IMR-90 (cell line): ENCODE measurements at places on chromosomes 12 and 14. TPM values are rescaled to one million over a fixed set of nuclear protein-coding genes. Genes with fewer than 3 reads are reported as not detected.

Gene TAS2R46
- 3.3 and 4.7 TPM in 2 replicates for total RNA-seq

Gene LMBR1L
- total RNA-seq: 18.1 and 33.0 TPM in 2 replicates

Gene GPX2
- not detected in 2 replicates for total RNA-seq

Gene USP44
- 33.5 and 40.3 TPM in 2 replicates for total RNA-seq

Gene MORN3
- 0.18 and 0.28 TPM in 2 replicates for total RNA-seq

- no peak for DNase-seq
- no peaks in the 10 kb centered on the region for H3K4me1 ChIP-seq
- no peaks in the 10 kb centered on the region for H3K36me3 ChIP-seq
These were observed 453.9 kb downstream of the MED13L start for GRCh38 chr12:115823635-115824034.

GRCh38 chr12:93926237-93926636, 222.1 kb upstream of the PLXNC1 start:
- DNase-seq: no peak
- H3K27me3 ChIP-seq: no peaks in the 10 kb centered on the region
- no peak overlapping the region for H3K27ac ChIP-seq

GRCh38 chr12:82426081-82426480, 67.8 kb downstream of the METTL25 start:
- H3K4me3 ChIP-seq: no peak overlapping the region
- H3K36me3 ChIP-seq: no peaks in the 10 kb centered on the region
- H3K27ac ChIP-seq: no peak overlapping the region

- H3K27me3 ChIP-seq: peaks cover 30% of the 10 kb centered on the region
- H3K4me3 ChIP-seq: no peak overlapping the region
- DNase-seq: no peak
- H3K27ac ChIP-seq: no peak overlapping the region
These were observed 62.6 kb upstream of the TMCC3 start for GRCh38 chr12:94712815-94713515.

- H3K27ac ChIP-seq: no peak overlapping the region
- no peaks in the 10 kb centered on the region for H3K27me3 ChIP-seq
- peaks cover 12% of the 10 kb centered on the region for H3K36me3 ChIP-seq
- no peak overlapping the region for H3K4me3 ChIP-seq
These were observed 62.5 kb downstream of the BCL2L14 start for GRCh38 chr12:12133259-12133658.

- H3K27me3 ChIP-seq: peaks cover 25% of the 10 kb centered on the region
- H3K36me3 ChIP-seq: no peaks in the 10 kb centered on the region
- no peak for DNase-seq
- no peaks in the 10 kb centered on the region for H3K4me1 ChIP-seq
- peak overlapping the region; percentile 36; the same call in 1 of the 2 replicates for H3K4me3 ChIP-seq
These were observed 4.1 kb downstream of the TSHR start for GRCh38 chr14:80959496-80959895.

GRCh38 chr12:9928607-9929006, 3.6 kb downstream of the CLEC2A start:
- H3K36me3 ChIP-seq: no peaks in the 10 kb centered on the region
- DNase-seq: no peak
- H3K4me3 ChIP-seq: no peak overlapping the region

DNA sequence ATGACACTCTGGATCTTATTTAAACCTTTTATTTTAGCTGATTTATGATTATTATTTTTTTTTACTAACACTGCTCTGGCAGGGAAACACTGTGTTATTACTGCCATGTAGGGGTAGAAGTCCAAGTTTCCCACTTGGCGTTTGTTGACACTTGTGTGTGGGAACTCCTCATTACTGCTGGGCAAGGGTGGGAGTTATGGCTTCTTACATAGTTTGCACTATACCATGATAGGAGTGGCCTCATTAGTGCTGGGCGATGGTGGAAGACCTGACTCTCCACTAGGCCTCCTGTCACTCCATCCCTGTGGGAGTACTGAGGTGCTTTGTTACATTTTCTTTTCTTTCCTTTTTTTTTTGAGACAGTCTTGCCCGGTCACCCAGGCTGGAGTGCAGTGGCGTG, 83.5 kb downstream of the BRMS1L start:
- no peak overlapping the region for H3K4me3 ChIP-seq
- no peaks in the 10 kb centered on the region for H3K4me1 ChIP-seq
- DNase-seq: no peak
- no peak overlapping the region for H3K27ac ChIP-seq

DNA sequence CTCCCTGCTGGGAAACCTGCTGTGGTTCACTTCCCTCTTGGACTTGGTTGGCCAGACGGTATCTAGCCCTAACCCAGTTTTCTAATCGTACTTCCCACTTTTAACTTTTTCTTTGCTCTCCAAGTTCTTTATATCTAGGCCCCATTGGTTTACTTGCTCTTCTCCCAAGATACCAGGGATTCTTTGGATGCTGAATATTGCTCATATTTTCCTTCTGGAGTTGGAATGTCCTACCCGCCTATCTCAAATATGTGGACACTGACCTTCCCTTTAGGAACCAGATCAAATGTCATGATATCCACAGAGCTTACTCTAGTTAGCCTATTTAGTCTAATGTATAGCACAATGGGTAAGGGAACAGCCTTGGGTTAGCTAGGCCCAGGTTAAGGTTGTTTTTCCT, 228.6 kb downstream of the DACT1 start:
- H3K36me3 ChIP-seq: no peaks in the 10 kb centered on the region
- peak overlapping the region; percentile 48; the same call in 1 of the 2 replicates for H3K27ac ChIP-seq
- H3K4me3 ChIP-seq: no peak overlapping the region
- DNase-seq: no peak
- peaks cover 13% of the 10 kb centered on the region for H3K4me1 ChIP-seq

GRCh38 chr14:103434868-103435442, 49.7 kb downstream of the MARK3 start:
- no peak overlapping the region for H3K4me3 ChIP-seq
- no peaks in the 10 kb centered on the region for H3K27me3 ChIP-seq
- DNase-seq: no peak
- peaks cover 1% of the 10 kb centered on the region; the same call in 1 of the 2 replicates for H3K4me1 ChIP-seq

DNA sequence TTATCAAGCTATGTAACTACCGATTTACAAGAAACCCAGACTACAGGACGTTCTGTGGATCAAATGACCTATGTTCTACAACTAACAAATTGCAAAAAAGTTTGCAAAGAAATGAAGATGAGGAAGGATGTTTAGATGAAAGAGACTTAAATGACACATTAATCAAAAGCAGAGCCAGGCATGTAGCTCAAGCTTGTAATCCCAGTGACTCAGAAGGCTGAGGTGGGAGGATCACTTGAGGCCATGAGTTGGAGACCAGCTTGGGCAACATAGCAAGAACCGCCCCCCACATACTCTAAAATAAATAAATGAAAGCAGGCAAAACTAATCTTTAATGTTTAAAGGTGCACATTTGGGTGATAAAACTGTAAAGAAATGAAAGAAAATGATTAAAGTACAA, 331.9 kb downstream of the BTG1 start:
- DNase-seq: peak; percentile 40
- H3K4me3 ChIP-seq: no peak overlapping the region
- H3K4me1 ChIP-seq: no peaks in the 10 kb centered on the region
- no peaks in the 10 kb centered on the region for H3K36me3 ChIP-seq
- no peaks in the 10 kb centered on the region for H3K27me3 ChIP-seq
- no peak overlapping the region for H3K27ac ChIP-seq

DNA sequence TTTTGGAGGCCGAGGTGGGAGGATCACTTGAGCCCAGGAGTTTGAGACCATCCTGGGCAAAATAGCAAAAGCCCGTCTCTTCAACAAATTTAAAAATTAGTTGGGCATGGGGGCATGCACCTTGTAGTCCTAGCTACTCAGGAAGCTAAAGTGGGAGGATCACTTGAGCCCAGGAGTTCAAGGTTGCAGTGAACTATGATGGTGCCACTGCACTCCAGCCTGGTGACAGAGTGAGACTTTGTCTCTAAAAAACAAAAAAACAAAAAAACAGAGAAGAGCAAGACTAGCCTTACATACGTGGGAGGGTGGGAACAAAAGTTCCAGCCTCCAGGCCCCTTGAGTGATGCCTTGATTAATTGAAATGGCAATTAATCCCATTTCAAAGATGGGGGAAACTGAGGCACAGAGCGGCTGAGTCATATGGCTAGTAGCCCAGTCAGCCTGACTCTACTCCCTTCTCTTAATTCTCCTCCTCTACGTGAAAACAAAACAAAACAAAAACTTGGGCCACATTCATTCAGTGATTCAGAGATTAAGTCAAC, 3.3 kb upstream of the FAM222A start:
- H3K27me3 ChIP-seq: peaks cover 42% of the 10 kb centered on the region
- no peak overlapping the region for H3K4me3 ChIP-seq
- no peaks in the 10 kb centered on the region for H3K4me1 ChIP-seq
- no peak overlapping the region for H3K27ac ChIP-seq
- H3K36me3 ChIP-seq: no peaks in the 10 kb centered on the region

DNA sequence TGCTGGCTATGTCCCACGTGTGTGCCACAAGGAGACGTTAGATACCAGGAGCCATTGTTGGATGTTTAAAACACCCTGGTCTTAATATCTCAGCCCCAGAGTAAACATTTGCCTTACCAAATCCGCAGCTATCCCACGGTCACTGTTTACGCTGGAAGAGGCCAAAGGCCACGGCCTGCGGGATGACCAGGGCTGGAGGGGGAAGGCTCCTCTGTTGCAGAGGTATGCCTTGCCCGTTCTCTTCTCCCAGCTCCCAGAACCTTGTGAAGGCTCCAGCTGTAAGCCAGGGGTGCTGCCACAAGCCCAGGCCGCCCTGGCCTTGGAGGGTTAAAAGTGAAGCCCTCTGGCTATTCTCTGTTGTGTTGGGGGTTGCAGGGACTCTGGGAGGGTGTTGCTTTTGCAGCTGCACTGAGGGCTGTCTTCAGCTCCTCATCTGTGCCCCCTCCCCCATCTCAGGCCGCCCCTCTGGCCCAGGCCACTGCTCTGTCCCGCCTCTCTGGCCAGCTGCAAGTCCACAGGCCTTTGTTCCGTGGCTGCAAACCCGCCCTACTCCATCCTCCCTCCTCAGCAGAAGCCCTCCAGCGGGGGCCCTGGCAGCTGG, 2.5 kb downstream of the PLEKHG3 start:
- H3K36me3 ChIP-seq: no peaks in the 10 kb centered on the region
- no peak for DNase-seq
- no peak overlapping the region for H3K4me3 ChIP-seq
- H3K27ac ChIP-seq: no peak overlapping the region
- H3K27me3 ChIP-seq: peaks cover 21% of the 10 kb centered on the region

DNA sequence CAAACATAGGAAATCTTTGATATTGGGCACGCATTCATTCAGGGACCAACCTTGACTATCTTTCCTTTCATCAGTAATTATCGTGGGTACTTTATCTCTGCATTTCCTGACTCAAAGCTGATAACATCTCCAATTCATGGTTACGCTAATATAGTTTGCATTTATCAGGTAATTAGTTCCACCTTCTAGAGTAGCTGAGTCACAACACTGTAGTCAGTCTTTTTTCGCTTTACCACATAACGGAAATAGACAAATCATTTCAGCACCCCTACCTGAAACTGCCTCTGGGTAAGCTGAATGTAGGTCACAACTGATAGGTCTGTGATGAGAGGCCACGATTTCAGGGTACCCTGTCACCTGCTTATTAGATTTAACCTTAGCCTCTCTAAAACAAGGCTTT, 36.7 kb upstream of the IL22 start:
- H3K36me3 ChIP-seq: no peaks in the 10 kb centered on the region
- H3K4me3 ChIP-seq: no peak overlapping the region
- no peaks in the 10 kb centered on the region for H3K27me3 ChIP-seq
- H3K27ac ChIP-seq: no peak overlapping the region

GRCh38 chr12:87469295-87469694, 559.9 kb downstream of the C12orf50 start:
- no peaks in the 10 kb centered on the region for H3K36me3 ChIP-seq
- peak; percentile 13 for DNase-seq
- H3K27me3 ChIP-seq: no peaks in the 10 kb centered on the region
- H3K27ac ChIP-seq: no peak overlapping the region
- H3K4me1 ChIP-seq: no peaks in the 10 kb centered on the region
